Left colon (tissue), 2 donors: ENCODE measurements at places on chromosomes 7 and 10. TPM values are rescaled to one million over a fixed set of nuclear protein-coding genes. Genes with fewer than 3 reads are reported as not detected.

DNA sequence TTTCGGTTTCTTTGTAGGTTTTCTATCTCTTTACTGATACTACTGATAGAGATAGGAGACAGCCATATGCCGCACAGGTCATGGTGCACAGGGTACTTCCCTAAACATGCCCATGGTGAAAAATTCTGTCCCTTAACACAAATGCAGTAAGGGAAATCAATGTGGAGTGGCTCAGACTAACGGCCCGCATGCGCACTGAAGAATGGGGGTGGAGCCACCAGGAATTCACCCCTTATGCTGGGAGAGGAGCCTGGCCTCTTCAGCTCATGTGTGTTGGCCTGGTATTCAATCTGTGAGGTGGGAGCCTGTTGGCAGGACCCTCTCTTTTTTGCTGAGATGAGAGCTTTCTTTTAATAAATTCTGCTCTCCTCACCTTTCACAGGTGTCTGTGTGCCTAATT, 8.4 kb upstream of the URGCP start:
- DNase-seq = no peak

- no peak for DNase-seq
Observed at GRCh38 chr10:52215745-52216361, 98.2 kb upstream of the DKK1 start.

- no peak for DNase-seq
Observed at GRCh38 chr7:42311195-42311594, 74.2 kb upstream of the GLI3 start.

DNA sequence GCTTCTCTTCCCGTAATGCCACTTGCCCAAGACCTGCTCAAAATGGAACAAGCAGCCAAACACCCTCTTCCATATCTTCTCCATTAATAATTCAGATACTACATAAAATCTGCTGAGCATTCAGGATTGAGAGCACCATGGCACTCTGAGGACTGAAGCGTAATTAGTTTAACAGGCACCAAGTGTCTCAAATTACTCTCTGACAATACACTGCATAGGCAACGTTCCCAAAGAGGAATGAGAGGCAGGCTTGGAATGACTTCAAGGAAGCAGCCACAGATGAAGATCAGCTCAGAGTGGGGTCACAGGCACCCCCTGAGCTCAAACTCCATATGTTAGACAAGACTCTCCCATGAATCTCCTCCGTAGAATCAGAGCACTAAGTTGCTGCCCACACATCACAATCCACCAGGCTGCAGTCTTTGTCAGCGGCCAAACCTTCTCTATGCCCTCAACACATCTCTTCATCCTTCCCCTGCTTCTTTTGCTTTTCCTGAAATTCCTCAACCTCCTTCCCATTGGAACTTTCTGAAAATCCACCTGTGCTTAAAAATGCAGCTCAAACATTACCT, 4.7 kb upstream of the ABLIM1 start:
- DNase-seq = no peak

DNA sequence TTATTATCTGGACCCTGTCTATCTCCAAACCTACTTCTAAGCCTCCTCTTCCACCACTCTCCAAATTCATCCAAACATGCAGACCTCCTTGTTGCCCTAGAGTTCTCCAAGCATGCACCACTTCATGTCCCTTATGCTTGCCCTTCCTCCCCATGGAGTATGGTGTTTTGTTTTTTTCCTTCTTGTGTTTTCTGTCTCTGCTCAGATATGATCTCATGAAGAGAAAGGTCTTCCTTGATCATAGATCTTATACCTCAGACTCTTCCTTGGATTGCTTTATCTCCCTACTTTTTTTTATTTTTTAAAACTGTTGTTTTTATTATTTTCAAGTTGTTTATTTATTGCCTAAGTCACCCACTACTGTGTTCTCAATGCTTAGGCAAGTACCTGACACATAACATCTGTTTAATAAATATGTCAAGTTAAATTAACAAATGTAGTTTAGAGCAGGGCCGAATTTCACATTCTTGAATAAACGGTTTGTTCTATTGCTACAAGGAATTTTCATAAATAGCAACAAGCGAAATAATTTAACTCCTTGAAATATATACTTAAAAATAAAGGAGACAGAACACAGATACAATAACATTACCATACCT, 84.5 kb downstream of the HGF start:
- no peak for DNase-seq

GRCh38 chr7:148700661-148701064, 2.0 kb downstream of the CUL1 start:
- peak; percentile 47 for DNase-seq

GRCh38 chr7:82210416-82211184, 233.0 kb downstream of the CACNA2D1 start:
- no peak for DNase-seq

- DNase-seq = no peak
Observed at GRCh38 chr10:121509112-121509511, 89.1 kb downstream of the FGFR2 start.

DNA sequence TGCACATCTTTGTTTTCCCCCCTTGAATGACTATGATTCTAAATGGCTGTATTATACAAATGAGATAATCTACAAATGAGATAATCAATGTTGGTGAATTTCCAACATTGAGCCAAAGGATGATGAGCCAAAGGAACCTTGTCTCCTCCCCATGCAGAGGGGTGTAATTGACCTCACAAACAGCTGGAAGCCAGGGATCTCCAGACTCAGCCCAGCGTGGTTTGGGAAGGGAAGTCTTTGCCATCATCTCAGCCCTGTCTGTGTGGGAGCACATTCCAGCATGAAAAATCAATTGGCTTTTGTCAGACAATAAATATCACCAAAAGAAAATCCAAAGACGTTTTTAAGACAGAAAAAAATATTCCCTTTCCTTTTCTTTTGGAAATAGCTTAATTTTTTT, 271.5 kb upstream of the AOAH start:
- no peak for DNase-seq

DNA sequence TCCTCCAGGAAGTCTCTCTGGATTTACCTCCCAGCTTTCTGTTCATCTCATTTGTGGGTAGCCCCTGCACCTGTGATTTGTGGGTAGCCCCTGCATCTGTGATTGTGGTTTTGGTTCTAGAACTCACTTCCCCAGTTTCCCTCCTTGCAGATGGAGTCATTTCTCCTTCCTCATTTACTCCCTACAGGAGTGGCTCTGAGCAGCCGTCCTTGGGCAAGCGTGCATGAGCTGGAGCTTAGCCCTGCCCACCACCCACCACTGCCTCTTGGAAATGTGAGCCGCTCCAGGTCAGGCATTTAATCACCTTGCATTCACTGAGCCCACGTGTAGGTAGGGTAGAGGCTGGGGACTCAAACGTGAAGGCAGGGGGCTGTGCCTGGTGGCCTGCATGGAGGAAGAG, 8.2 kb downstream of the COL26A1 start:
- no peak for DNase-seq

The CCDC136 gene
- 5.6 TPM for total RNA-seq

The RTKN2 gene
- total RNA-seq = 1.1 TPM
